NCI-H187 treated with DMSO at 0.1 percent for 48 hours (cell line): ENCODE measurements at places on chromosomes 4 and X.

DNA sequence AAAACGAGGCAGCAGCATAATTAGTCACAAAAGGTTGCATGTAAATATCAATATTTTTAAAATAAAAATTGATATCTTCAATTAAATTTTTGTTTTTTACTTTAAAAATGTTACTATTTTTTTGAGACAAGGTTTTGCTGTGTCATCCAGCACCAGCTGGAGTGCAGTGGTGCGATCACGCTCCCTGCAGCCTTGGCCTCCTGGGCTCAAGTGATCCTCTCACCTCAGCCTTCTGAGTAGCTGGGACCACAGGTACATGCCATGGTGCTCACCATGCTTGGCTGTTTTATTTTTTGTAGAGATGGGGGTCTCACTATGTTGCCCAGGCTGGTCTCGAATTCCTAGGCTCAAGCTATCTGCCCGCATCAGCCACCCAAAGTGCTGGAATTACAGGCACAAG, 96.8 kb upstream of the FRAS1 start:
- DNase-seq, result no peak

GRCh38 chrX:5051831-5052491, 1176.7 kb downstream of the NLGN4X start:
- no peak for DNase-seq

DNA sequence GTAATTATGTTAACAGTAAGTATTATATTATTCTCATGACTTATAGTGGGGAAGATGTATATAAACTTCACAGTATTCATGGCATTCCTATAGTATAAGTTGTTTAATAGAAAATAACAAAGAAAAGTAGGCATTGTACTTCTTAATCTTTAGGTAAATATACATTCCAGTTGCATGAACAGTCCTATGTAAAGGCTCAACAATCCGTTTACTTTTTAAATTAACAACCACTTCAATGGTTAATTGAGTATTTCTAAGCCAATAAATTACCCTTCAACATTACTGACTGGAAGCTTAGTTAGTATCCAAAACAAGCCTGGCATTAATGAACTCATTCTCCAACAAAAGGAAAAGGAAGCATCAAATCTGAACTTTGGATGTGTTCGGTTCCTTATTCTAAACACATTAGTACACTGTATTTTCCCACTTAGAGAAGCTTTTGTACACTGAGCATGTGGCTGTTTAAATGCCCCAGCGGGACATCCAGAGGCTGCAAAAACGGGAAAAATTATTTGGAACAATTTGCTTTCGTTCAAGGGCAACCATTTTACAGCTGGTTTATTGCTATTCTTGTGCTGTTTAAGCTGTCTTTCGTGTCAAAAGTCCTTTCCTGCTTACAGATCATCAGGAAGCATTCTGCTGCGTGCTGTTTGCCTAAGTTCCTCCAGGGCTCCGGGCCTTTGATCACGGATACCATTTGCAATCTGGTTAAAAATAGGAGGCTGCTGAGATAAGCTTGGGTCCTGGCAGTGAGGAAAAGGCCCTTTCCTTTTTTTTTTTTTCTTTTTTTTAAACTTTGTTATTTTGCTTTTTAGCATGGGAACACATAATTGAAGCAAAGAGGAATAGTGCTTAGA, 460.3 kb downstream of the SPRY1 start:
- DNase-seq, result no peak

- DNase-seq, result no peak
Measured at GRCh38 chr4:188455062-188455752, 316.0 kb downstream of the TRIML1 start.

GRCh38 chr4:38868059-38868960, 704 bp downstream of the FAM114A1 start:
- DNase-seq, result no peak
